ENCODE measurements at places on chromosomes 1 and 21.

DNA sequence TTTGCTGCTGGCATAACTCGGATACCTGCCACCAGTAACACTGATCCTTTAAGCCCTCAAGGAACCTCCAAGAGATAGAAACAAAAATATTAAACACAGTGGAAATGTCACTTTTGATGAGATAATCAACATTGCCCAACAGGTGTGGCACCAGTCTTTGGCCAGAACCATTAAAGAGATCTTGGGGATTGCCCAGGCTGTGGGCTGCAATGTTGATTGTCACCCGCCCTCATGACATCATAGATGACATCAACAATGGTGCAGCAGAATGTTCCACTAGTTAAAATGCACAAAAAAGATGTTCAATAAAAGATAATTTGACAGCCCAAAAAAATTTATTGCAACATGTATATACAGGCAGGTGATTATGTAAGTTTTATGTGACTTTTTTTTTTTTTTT, 20.2 kb upstream of the ZMYM1 start:
- no peaks in the 10 kb centered on the region for H3K36me3 ChIP-seq
- H3K27ac ChIP-seq, result no peak overlapping the region
- no peaks in the 10 kb centered on the region for H3K4me1 ChIP-seq
- H3K4me3 ChIP-seq, result no peak overlapping the region

DNA sequence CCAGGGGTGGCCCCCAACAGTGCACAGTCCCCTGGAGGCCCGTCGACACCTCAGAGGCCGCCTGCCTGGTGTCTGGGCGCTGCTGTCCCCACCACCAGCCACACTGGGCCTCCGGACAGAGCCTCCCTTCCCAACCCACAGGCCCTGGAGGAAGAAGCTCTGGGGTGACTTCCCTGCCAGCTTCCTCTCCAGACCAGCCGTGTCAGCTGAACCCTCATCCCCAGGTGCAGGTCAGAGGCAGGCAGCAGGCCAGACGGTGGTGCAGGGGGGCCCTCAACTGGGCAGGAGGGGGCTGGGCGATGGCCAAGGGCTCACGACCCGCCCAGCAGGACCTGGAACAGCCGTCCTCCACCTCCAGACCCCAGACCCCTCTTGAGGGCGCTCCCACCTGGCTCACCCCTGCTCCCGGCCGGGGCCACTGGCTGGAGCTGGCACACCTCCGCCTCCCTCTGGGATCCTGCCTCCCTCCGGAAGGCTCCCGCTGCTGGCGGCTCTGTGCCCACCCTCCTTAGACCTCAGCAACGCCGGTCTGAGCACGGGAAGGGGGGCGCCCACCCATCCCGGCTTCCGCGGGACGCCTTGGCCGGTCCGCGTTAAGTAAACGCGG, 520 bp downstream of the TNFRSF18 start:
- peaks cover 8% of the 10 kb centered on the region for H3K4me1 ChIP-seq
- no peaks in the 10 kb centered on the region for H3K36me3 ChIP-seq
- no peaks in the 10 kb centered on the region for H3K27me3 ChIP-seq
- peak overlapping the region; percentile 57 for H3K27ac ChIP-seq
- DNase-seq, result no peak

- H3K4me1 ChIP-seq, result no peaks in the 10 kb centered on the region
- DNase-seq, result no peak
- no peaks in the 10 kb centered on the region for H3K27me3 ChIP-seq
- H3K36me3 ChIP-seq, result no peaks in the 10 kb centered on the region
These were observed 142.0 kb downstream of the MAST2 start for GRCh38 chr1:45945426-45945825.

DNA sequence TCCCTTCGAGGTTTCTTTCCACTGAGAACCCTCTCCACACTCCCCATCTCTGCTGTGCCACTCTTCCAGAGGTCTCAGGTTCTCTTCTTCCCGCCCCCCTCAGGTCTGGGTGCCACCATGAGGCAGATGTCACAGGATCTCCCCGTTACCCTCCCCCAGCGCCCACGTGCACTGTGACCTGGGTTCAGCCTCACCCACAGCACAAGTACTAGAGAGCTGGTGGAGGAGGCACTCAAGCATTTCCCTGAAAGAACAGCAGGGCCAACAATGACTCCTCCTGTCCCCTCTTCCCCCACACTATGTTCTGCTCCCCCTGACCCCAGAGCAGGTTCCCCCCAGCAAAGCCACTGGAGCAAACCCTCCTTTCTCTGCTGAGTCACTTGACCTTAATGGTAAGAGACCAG, 14.3 kb downstream of the PLEKHA6 start:
- DNase-seq, result no peak
- H3K36me3 ChIP-seq, result no peaks in the 10 kb centered on the region
- H3K27me3 ChIP-seq, result no peaks in the 10 kb centered on the region
- H3K4me1 ChIP-seq, result no peaks in the 10 kb centered on the region
- no peak overlapping the region for H3K27ac ChIP-seq
- H3K4me3 ChIP-seq, result no peak overlapping the region

DNA sequence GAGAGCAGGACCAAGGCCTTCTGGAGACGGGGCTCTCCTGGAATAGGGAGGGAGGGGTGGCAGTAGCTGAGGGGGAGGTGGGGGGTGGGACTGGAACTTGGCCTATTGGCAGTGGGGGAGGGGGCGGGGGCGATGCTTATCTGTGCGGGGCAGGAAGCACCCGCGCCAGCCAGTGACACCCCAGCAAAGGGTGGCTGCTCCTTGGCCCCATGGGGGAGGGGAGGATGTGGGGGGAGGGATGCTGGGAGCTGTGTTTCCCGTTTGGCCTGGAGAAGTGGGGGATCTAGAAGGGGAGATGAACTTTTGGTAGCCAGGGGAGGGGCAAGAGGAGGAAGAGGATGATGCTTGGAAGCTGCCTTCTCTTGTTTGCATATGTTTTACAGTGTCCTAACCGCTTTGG, 11.0 kb downstream of the ZBTB7B start:
- H3K27me3 ChIP-seq, result no peaks in the 10 kb centered on the region
- no peak for DNase-seq
- H3K27ac ChIP-seq, result peak overlapping the region; percentile 80
- H3K4me1 ChIP-seq, result peaks cover 47% of the 10 kb centered on the region
- peak overlapping the region; percentile 69 for H3K4me3 ChIP-seq

DNA sequence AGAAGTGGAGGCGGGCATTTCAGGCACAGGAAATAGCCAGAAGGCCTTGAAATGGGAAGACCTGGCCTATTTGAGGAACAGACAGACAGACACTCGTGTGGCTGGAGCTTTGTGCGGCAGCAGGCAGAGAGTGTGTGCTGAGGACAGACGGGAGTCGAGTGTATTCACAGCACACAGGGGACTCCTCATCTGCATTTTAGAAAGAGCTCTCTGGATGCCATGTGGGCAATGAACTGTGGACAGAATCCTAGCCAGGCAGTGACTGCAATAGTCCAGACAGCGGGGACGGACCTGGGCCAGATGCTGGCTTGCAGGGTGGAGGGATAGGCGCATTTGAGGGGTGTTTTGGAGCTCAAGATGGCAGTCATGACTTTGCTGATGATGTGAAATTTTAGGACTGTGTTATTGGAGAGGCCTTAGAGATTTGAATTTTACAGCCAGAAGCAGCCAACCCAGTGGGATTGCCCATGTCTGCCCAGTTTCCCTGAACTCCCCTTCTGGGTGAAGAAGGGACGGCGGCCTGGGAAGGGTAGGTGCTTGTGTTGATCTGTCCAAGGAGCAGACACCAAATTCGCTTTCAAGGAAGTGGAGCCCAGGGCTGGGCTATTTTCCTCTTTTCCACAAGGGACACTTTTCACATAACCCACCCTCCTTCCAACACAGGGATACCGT, 43.7 kb downstream of the CHAF1B start:
- H3K27ac ChIP-seq, result no peak overlapping the region
- DNase-seq, result no peak
- H3K36me3 ChIP-seq, result no peaks in the 10 kb centered on the region
- H3K27me3 ChIP-seq, result peaks cover 2% of the 10 kb centered on the region
